Psoas muscle (tissue), 8 donors: ENCODE measurements at places on chromosomes 3 and 15. TPM values are rescaled to one million over a fixed set of nuclear protein-coding genes. Genes with fewer than 3 reads are reported as not detected.

GRCh38 chr3:194287977-194288706 is 63.0 kb downstream of the CPN2 start:
- H3K4me3 ChIP-seq, result no peak overlapping the region
- H3K27ac ChIP-seq, result no peak overlapping the region
- no peak for DNase-seq
- no peaks in the 10 kb centered on the region for H3K27me3 ChIP-seq
- no peaks in the 10 kb centered on the region for H3K4me1 ChIP-seq

GRCh38 chr15:41849861-41850260 is 11.2 kb downstream of the PLA2G4B start:
- no peaks in the 10 kb centered on the region for H3K4me1 ChIP-seq
- DNase-seq, result no peak

DNA sequence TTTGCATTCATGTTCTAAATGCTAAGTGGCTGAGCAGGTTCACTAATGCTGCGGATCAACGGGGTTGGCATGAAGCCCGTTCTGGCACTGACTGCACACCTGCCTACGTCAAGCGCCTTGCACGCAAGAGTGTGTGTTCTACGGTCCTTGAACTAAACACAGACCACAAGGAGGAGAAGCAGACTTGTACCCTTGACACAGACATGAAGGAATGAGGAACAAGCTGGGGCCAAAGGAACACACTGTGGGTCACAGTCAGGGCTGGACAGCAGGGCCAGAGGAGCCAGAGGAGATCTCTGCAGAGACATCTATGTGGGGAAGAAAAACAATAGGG is 48.0 kb upstream of the LDHAL6B start:
- no peak overlapping the region for H3K27ac ChIP-seq
- peaks cover 5% of the 10 kb centered on the region for H3K36me3 ChIP-seq
- no peak overlapping the region for H3K4me3 ChIP-seq
- no peaks in the 10 kb centered on the region for H3K27me3 ChIP-seq
- no peaks in the 10 kb centered on the region for H3K4me1 ChIP-seq

DNA sequence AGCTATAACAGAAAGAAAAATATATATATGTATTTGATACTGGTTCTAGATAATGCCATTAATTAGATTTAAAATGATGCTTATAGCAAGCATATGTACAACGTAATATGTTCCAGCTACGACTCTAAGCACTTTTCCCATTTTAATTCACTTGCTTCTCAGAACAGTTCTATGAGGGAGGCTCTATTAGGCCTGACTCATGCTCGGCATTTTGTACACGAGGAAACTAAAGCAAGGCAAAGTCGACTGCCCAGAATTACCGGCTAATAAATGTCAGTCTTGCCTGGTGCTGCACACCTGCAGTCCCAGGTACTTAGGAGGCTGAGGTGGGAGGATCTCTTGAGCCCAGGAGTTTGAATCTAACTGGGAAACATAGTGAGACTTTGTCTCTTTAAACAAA is 106.0 kb downstream of the PTPRG start:
- no peak overlapping the region for H3K27ac ChIP-seq
- DNase-seq, result no peak
- H3K36me3 ChIP-seq, result no peaks in the 10 kb centered on the region
- peaks cover 42% of the 10 kb centered on the region for H3K4me1 ChIP-seq
- no peaks in the 10 kb centered on the region for H3K27me3 ChIP-seq
- no peak overlapping the region for H3K4me3 ChIP-seq

GASK1A gene
- polyA plus RNA-seq, result 0.62 TPM
